ENCODE measurements at places on chromosomes 2 and 18.

GRCh38 chr2:200767111-200767885 is 44.4 kb upstream of the BZW1 start:
- no peaks in the 10 kb centered on the region for H3K4me1 ChIP-seq
- no peaks in the 10 kb centered on the region for H3K36me3 ChIP-seq
- H3K27ac ChIP-seq = no peak overlapping the region

- H3K27ac ChIP-seq = no peak overlapping the region
- DNase-seq = no peak
- H3K27me3 ChIP-seq = no peaks in the 10 kb centered on the region
- H3K4me3 ChIP-seq = no peak overlapping the region
- H3K4me1 ChIP-seq = no peaks in the 10 kb centered on the region
These were observed 3.4 kb downstream of the SRBD1 start for GRCh38 chr2:45607701-45608100.

GRCh38 chr18:57748770-57749603 is 54.1 kb downstream of the ATP8B1 start:
- H3K4me3 ChIP-seq = no peak overlapping the region
- peaks cover 18% of the 10 kb centered on the region for H3K4me1 ChIP-seq
- no peaks in the 10 kb centered on the region for H3K27me3 ChIP-seq
- no peaks in the 10 kb centered on the region for H3K36me3 ChIP-seq
- peak overlapping the region; percentile 74 for H3K27ac ChIP-seq

- no peaks in the 10 kb centered on the region for H3K36me3 ChIP-seq
- H3K27ac ChIP-seq = peak overlapping the region; percentile 52
- peak; percentile 94 for DNase-seq
- H3K27me3 ChIP-seq = no peaks in the 10 kb centered on the region
These were observed 68.4 kb downstream of the MCFD2 start for GRCh38 chr2:46847185-46847710.

DNA sequence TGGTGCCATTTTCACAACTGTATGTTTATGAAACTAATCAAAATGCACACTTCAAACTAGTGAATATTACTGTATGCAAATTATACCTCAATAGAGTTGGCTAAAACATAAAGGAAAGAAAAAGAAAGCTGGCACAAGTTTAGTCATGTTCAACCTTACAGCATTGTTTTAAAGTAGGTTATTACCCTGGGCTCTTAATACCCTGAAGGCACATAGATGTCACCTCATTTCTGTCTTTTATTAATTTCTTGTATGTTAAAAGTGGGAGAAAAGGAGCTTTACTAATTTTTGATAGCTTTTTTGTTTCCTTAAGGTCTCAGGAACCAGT is 32.7 kb downstream of the TMEM131 start:
- H3K36me3 ChIP-seq = no peaks in the 10 kb centered on the region
- H3K27ac ChIP-seq = no peak overlapping the region
- no peaks in the 10 kb centered on the region for H3K27me3 ChIP-seq

DNA sequence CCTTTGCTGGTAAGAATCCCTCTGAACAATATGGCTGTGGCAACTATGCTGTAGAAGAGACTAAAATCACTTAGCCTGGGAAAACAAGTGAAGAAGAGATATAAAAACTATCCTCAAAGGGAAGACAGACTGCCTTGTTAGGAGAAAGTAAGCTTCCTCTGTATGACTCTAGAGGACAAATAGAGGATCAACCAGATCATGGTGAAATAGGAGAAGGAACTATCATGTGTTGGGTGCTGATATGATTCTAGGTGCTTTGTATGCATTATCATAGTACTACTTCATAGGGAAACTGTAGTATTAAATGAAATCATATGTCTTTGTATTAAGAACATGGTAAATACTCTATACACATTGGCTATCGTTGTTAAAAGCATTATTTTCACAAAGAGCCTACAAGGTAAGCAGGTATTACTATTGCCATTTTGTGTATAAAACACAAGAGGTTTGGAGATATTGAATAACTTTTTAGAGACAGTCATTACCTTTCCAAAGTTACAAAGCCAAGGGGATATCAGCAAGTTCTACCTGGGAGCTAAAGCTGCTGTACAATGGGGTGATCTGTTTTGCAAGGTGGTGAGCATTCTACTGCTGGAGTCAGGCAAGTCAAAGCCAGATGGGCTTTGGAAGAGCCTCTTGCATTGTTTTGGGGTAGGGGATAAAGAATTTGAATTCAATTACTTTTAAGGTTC is 402.6 kb downstream of the ALK start:
- H3K36me3 ChIP-seq = no peaks in the 10 kb centered on the region
- no peak for DNase-seq
- H3K27ac ChIP-seq = peak overlapping the region; percentile 46
- H3K27me3 ChIP-seq = no peaks in the 10 kb centered on the region

GRCh38 chr2:115460008-115460407 is 1017.6 kb downstream of the DPP10 start:
- H3K36me3 ChIP-seq = no peaks in the 10 kb centered on the region
- no peaks in the 10 kb centered on the region for H3K27me3 ChIP-seq
- no peak overlapping the region for H3K4me3 ChIP-seq
- DNase-seq = no peak

DNA sequence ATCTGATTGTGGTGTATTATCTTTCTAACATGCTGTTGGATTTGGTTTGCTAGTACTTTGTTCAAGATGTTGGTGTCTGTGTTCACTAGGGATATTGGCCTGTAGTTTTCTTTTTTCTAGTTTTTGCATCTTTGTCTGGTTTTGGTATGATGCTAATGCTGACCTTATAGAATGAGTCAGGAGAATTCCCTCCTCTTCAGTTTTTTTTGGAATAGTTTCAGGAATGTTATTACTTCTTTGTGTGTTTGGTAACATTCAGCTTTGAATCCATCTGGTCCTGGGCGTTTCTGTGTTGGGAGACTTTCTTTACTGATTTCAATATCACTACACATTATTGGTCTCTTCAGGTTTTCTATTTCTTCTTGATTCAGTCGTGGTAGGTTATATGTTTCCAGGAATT is 124.2 kb upstream of the EPB41L5 start:
- no peaks in the 10 kb centered on the region for H3K4me1 ChIP-seq
- no peak overlapping the region for H3K27ac ChIP-seq
- no peaks in the 10 kb centered on the region for H3K27me3 ChIP-seq
- DNase-seq = no peak
- H3K4me3 ChIP-seq = no peak overlapping the region

- H3K4me1 ChIP-seq = peaks cover 48% of the 10 kb centered on the region
- no peaks in the 10 kb centered on the region for H3K36me3 ChIP-seq
- H3K4me3 ChIP-seq = no peak overlapping the region
- H3K27ac ChIP-seq = no peak overlapping the region
- DNase-seq = no peak
These were observed 9.9 kb downstream of the GNLY start for GRCh38 chr2:85704038-85704437.

DNA sequence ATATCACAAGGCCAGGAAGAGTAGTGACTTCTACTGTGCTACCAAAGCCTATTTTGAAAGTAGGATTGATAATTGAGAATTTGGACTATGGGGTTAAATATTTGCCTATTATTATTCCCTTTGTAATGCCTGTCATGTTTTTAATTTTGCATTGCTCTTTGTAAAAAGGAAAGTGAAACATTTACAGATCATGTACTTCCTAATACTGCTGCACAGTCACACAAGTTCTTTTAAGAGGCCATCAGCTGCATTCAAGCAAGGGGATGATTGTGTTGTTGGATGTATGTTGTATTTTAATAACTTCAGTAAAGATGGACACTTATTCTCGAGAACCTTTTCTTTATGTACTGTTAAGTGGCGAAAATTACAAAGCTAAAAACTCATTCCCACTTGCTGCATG is 70.1 kb downstream of the PLEKHA3 start:
- DNase-seq = no peak
- H3K27ac ChIP-seq = no peak overlapping the region
- H3K4me1 ChIP-seq = no peaks in the 10 kb centered on the region
- no peak overlapping the region for H3K4me3 ChIP-seq

GRCh38 chr2:18506883-18507509 is 53.5 kb downstream of the RDH14 start:
- H3K27ac ChIP-seq = no peak overlapping the region
- no peaks in the 10 kb centered on the region for H3K27me3 ChIP-seq
- no peaks in the 10 kb centered on the region for H3K4me1 ChIP-seq
- H3K4me3 ChIP-seq = no peak overlapping the region

DNA sequence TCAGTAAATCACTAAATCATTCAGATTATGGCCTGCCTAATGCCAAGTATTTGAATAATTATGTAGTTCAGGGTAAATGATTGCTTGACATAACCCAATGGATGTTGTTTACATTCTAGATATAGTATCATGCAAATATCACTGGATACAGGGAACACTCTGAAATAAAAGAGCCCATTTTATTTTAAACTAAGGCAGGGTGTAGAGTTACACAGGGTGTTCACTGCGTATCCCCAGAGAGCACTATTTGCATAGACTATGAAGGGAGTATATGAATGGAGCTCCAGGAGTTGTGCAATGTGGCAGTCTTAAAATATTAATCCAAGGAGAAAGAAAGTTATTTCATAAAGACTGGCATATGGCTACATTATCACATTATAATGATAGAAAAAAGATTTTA is 701.1 kb upstream of the KLHL29 start:
- H3K27me3 ChIP-seq = no peaks in the 10 kb centered on the region
- H3K27ac ChIP-seq = no peak overlapping the region
- no peaks in the 10 kb centered on the region for H3K36me3 ChIP-seq
- no peak overlapping the region for H3K4me3 ChIP-seq

DNA sequence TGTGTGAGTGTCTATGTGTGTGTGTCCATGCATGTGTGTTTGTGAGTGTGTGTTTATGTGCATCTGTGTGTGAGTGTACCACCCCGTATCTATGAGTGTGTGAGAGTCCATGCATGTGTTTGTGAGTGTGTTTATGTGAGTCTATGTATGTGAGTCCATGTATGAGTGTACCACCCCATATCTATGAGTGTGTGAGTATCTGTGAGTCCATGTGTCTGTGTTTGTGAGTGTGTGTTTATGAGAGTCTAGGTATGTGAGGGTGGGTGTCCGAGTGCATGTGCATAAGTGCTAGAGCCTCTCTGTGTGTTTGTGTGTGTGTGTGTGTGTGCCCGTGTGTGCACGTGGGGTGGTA is 86.0 kb upstream of the ATG16L1 start:
- no peak overlapping the region for H3K27ac ChIP-seq
- no peak overlapping the region for H3K4me3 ChIP-seq
- DNase-seq = no peak

DNA sequence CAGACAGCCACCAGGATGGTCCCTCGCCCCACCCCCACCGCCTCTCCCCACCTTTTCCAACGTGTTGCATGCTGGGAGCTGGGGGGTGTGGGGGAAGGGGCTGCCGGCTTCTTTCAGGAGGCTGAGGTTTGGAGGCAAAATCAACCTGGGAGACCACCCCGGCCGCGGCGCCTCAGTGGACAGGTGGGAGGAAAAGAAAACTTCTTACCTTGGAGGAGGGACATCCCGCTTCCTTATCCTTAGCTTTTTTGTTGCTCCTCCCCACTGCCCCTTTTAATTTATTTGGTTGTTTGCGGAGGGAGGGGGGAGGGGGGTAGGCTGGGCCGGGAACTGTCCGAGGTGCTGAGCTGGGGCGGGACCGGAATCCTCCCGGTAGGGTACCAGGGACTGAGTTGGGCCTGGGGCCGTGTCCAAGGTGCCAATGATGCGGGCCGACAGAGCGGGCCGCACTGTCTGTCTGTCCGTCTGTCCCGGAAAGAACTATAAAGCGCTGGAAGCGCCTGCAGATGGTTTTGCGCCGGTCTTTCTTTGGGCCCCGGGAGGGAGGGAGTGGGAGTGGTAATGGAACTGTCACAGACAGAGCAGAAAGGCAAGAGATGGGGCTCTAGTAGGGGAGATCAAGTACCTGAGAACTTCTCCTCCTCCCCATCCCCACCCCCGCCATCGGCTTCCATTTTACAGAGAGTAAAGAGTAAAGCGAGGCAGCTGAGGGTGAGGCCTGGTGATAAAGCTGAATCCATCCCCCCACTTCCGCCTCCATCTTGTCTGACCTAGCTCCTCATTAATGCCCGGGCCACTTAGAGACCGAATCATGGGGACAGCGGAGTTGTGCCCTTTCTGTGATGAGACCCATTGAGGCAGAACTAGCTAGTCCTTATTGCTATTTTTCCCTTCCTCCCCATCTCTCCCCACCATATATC is 2.4 kb downstream of the CDK5R2 start:
- H3K4me1 ChIP-seq = no peaks in the 10 kb centered on the region
- H3K36me3 ChIP-seq = no peaks in the 10 kb centered on the region
- peak; percentile 27 for DNase-seq

DNA sequence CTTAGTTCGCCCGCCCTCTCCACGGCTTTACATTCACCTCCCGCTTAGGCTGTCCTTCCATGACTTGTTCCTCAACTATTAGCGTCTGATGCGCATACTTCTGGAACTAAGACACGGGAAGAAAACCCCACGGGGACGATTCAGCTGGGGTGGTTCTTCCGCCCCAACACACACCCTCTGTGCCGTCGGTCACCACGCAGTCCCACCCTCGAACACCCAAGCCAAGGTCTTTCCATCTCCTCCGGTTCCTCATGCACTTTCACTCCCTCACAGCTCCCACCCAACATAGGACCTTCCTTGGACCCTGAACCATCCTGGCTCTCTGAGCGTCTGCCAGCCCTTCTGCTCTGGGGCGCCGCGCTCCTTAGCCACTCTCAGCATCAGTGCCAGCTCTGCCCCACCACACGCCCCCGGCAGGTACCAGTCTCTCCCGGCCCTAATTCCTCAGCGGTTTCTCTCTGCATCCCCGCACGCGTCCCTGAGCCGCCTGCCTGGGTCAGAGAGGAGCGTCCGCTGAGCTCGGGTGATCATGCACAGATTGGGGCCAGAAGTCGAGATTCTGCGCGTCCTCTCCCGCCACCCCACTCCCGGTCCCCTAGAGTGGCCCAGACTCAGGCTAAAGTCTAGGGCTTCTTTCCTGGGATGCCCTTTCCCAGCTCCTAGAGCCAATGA is 522 bp upstream of the SRD5A2 start:
- H3K27ac ChIP-seq = no peak overlapping the region
- H3K4me3 ChIP-seq = no peak overlapping the region
- H3K36me3 ChIP-seq = no peaks in the 10 kb centered on the region
- no peaks in the 10 kb centered on the region for H3K27me3 ChIP-seq
- DNase-seq = peak; percentile 54

DNA sequence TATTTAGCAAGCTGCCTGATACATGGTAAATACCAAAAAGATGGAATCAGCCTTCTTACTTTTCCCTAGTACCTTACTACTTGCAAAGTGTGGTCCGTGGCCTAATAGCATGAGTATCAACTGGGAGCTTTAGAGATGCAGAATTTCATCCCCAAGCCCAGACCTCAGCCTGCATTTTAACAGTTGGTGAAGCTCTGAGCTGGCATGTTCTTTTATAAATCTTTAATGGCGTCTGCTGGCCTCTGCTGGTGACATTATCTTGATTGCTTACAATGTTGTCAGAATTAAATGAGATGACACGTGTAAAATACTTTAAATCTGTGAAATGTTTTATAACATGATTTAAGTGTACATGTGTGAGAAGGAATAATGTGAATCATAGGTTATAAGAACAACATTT is 115.1 kb upstream of the NOSTRIN start:
- H3K27me3 ChIP-seq = no peaks in the 10 kb centered on the region
- no peak overlapping the region for H3K27ac ChIP-seq
- no peak for DNase-seq
- no peaks in the 10 kb centered on the region for H3K36me3 ChIP-seq

GRCh38 chr18:4986066-4986465 is 211.0 kb downstream of the AKAIN1 start:
- no peak for DNase-seq
- no peak overlapping the region for H3K4me3 ChIP-seq
- no peaks in the 10 kb centered on the region for H3K27me3 ChIP-seq
- no peak overlapping the region for H3K27ac ChIP-seq
